Amygdala (tissue), 56 donors: ENCODE measurements at places on chromosomes 12 and 14.

- DNase-seq = no peak
Measured at GRCh38 chr12:5455045-5455444, 23.1 kb downstream of the NTF3 start.

GRCh38 chr14:55946231-55946630, 172.0 kb upstream of the PELI2 start:
- no peak for DNase-seq

DNA sequence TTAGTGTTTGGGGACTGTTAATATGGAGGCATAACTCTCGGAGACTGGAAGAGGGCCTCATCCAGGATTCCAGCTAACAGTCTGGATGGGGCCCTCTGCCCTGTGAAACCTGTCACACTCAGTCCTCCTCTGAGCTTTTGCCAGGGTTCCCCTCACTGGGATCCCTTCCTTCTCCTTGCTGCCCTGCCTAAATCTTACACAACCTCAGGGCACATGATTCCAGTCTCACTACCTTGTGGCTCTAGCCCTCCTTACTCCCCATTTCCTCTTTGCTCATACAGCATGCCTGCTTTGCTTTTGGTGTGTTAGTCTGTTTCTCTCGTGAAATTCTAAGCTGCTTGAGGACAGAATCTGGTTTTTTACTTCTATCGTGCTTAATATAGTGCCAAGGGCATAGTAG, 942 bp upstream of the GSG1 start:
- no peak for DNase-seq

DNA sequence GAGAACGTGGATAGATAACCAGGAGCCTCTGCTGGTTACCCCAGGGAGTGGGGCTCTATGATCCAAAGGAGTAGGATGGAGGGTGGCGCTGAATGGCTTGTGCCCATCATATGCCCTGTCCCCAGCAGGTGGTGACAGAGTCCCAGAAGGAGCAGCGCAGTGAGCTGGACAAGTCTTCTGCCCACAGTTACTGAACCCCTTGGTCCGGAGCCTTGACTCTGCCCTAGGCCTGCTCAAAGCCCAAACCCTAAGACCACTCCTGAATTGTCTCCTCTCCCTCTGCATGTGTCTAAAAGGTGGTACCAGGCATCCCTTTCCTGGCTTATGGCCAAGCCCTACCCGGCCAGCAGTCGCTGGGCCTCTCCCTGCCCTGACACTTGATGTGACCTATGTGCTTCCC, 3.2 kb downstream of the PRPH start:
- DNase-seq = no peak

DNA sequence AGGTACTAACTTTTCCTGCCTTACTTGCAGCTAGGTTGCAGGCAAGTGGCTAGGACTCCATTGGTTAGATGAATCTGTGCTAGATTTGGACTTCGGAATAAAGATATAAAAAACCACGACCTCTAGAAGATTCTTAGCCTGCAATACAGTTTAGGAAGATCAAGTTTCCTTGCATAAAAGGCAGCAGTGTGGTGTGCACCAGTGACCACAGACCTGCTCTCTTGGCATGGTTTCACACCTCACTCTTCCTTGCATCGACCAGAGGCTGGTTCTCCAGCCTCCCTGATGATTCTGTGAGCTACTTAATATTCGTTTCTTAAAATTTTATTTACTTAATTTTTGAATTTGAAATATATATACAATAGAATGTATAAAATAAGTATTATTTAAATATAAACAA, 9.8 kb downstream of the KLHDC1 start:
- no peak for DNase-seq

DNA sequence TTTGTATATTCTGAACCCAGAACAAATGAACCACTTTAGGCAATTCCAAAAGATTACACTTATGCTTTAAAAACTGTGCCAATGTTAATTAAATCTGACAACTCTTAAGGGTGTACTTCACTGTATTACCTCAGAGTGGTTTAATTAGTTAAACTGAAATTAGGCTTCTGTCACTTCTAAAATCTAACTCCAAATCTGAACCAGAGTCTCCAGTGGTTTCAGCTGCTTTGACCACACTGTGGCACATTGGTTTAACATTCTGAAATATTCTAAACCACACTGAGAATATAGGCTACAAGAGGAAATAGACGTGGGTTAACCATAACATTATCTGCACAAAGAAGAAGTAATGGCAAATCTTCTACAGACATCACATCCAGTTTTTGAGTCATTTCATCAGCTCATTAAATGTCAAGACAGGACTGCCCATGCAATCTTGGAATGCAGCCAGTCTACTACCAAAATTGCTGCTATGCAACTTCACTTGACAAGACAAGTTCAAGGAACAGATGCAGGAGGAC, 94.8 kb downstream of the LRP6 start:
- no peak for DNase-seq

- DNase-seq = no peak
Measured at GRCh38 chr12:102682366-102683289, 202.3 kb upstream of the IGF1 start.

DNA sequence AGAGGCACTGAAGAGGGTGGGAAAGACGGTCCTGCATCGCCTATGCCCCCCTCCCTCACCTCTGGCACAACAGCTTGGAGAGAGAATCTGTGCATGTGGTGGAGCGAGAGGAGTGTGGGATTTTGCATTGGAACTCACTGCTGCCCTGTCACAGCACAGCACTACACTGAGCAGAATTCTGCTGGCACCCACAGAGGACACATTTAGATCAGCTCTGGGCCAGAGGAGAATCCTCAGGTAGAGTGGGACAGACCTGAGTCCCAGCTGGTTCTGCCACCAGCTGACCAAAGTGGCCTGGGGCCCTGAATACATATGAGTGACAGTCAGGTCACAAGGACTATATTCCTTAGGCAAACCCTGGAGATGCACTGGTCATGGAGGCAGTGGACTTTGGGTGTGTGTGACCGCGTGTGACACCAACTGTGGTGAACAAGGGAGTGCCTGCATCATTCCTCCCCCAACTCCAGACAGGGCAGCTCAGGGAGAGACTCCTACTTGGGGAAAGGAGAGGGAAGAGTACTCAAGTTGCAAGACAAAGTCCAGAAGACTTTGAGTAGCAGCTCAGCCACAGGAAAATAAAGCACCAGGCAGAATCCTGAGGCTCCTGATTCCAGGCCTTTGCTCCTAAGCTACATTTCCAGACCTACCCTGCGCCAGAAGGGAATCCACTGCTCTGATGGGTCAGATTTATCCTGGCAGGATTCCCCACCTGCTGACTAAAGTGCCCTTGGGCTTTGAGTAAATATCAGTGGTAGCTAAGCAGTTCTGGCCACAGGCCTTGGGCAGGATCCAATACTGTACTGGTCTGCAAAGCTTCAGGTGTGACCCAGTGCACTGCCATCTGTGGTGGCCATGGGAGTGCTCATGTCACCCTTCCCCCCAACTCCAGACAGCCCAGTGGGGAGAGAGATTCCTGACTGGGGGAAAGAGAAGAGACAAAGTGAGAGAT, 10.6 kb upstream of the ACOT1 start:
- DNase-seq = no peak

DNA sequence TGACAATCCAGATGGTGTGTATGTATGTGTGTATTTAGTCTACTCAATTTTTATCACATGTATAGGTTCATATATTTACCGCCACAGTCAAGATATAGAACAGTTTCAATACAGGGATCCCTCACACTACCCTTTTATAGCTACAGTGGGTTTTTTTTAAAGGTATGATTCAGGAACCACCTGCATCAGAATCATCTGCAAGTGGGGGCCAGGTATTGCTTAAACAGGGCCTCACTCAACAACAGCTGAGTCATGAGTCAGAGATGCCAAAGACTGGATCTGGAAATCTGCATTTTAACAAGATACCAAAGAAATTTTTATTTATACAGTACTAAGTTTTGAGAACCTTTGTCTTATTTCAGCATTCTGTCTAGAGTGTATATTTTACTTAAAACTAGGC, 117.6 kb downstream of the SLC35F4 start:
- no peak for DNase-seq

DNA sequence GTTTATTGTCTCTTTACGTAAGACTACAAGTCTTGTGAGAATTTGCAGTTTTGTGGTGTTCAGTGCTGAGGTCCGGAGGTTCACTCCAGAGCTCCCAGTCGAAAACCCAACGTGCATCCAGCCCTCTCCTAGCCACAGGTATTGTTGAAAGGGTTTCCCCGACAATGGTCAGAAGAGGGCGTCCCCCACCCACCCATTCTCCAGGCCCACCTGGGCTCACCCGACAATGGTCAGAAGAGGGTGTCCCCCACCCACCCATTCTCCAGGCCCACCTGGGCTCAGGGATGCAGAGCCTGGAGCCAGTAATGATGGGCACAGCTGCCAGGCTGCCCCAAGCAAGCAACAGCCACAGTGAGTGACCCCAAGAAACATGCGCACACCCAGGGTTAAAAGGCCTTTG, 126.8 kb upstream of the EVL start:
- no peak for DNase-seq

GRCh38 chr12:68350753-68351152, 18.6 kb upstream of the MDM1 start:
- no peak for DNase-seq

- no peak for DNase-seq
Measured at GRCh38 chr14:33685026-33685425, 265.8 kb downstream of the EGLN3 start.

DNA sequence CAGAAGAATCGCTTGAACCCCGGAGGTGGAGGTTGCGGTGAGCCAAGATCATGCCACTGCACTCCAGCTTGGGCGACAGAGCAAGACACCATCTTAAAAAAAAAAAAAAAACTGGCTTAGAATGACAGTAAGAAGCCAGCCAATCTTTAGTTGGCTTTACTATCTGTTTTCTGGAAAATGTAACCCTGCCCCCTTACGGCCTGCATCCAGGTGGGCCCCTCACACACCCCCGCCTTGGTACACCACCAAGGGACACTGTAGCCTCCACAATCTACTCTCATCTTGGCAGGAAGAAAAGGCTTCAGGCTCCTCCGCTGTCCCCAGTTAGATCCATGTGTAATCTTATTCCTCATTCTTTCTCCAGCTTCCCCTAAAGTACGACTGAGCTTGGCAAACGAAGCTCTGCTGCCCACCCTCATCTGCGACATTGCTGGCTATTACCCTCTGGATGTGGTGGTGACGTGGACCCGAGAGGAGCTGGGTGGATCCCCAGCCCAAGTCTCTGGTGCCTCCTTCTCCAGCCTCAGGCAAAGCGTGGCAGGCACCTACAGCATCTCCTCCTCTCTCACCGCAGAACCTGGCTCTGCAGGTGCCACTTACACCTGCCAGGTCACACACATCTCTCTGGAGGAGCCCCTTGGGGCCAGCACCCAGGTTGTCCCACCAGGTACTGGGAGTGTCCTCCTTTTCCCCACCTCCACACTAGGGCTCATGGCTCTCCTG, 6.6 kb downstream of the TAPBPL start:
- no peak for DNase-seq

DNA sequence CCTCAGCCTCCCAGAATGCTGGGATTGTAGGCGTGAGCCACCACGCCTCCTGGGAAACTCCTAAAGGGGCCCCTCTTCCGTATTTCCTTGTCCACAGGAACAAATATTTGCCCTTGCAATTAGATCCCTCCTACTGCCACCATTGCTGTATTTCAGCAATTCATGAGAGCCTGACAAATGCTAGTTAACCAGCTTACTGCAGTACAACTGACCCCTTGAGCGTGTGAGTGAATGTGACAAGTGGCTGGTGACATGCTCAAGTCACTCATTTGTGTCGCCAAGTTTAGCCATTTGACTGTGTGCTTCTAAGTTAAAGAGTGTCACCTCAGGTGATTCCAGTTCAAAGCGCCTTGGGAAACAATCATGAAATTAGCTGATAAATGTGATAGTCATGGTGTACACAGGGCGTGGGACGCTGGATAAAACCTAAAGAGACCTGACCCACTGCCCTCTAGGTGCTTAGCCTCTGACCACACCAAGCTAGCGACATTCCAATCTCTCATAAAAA, 56.1 kb upstream of the MAP1LC3B2 start:
- DNase-seq = no peak

- no peak for DNase-seq
Measured at GRCh38 chr12:107115119-107115518, 21.8 kb upstream of the CRY1 start.

- no peak for DNase-seq
Measured at GRCh38 chr12:68290126-68290525, 36.7 kb upstream of the IL22 start.
